ENCODE measurements at places on chromosomes 6 and 20.

DNA sequence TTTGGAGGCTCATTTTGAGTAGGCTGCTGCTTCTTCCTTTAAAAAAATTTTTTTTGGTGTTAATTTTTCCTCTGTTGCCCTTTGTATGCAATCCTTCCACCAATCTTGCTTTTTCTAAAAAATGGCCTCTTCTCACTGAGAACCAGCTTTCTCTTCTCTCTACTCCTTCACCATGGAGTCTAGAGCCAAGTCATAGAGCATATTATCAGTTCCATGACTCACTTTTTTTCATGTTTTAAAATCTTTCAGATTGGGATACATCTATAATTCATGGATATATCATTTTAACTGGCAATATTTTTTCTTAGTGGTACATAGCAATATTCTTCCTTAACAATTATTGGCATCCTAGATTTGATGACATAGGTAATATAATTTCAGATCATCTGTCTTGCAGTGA lies 62.7 kb downstream of the SLX4IP start:
- DNase-seq: no peak

DNA sequence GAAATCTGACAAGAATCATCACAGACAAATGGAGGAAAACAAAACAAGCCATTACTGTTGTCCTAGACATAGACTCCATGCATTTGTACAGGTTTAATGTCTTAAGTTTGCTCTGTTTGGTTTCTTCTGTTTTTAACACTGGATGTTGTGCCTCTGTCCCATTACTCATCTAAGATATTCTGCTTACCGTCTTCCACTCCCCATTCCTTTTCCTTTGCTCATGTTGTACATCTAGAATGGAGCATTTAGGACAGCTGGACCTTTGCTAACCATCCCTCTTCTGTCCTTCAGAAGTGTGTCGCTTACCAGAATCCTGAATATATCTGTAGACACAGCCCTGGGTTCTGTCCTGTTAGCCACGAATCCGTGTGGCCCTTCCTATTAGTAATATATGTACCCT lies 35.2 kb downstream of the RAB22A start:
- DNase-seq: no peak

DNA sequence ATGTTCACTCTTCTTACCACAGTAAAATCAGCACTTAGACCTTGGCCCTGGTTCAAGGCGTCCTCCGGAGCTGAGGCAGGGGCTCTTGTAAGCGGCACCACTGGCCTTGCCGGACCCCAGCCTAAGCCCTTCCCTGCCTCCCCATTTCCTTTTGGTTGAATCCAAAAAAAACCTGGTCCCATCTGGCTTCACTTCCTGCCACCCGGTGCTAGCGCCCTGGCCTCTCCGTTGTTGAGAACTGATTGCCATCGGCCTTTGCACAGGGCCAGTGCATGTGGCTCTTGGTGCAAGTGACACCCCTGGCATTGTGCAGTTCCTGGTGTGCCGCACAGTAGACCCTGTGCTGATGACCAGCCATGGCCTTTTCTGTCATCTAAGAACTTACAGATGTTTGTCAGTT lies 19.0 kb upstream of the RBM38 start:
- DNase-seq: no peak

DNA sequence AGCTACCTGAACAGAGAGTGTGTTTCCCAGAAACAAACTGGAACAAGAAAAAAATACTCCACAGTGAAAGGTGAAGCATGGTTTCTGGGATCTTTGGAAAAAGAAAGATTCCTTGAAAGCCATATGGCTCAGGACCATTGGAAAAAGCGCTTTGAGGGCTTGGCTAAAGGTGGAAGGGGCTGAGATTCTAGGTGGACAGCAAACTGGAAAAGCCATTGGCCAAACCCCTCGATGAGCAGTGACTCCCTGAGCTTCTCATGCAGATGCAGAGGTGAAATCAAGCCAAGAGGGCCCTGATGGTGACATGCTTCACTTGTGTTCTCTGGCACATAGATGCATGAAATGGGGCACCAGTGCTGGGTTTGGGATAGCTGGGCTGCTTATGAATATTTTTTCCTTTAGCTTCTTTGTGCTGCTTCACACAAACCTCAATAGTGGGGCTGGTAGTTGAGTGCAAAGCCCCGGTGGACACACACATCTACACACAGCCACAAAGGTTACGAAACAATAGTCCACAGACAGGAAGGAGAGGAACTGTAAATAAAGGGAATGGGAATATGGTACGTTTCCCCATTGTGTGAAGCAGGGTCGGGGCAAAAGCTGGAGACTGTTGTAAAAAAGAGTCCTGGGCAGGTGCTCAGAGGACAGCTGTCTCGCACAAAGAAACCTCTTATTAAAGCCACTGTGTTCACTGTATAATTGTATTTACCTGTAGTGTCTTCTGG lies 117.8 kb downstream of the FOXA2 start:
- DNase-seq: no peak

DNA sequence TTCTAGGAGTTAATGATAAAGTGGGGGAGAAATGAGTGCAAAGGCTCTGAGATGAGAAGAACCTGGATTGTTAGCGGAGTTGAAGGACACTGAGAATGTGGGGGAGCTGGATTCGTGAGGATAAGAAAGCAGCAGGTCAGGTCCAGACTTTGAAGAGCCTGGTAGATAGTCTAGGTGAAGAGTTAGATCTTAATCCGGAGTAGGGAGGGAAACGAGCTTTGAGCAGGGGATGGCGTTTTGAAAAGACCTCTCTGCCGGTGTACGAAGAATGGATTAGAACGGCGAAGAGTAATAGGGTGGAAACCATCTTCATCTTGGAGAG lies 487 bp upstream of the PHF20 start:
- no peak for DNase-seq

GRCh38 chr6:114816678-114817077 lies 473.9 kb upstream of the HS3ST5 start:
- no peak for DNase-seq

DNA sequence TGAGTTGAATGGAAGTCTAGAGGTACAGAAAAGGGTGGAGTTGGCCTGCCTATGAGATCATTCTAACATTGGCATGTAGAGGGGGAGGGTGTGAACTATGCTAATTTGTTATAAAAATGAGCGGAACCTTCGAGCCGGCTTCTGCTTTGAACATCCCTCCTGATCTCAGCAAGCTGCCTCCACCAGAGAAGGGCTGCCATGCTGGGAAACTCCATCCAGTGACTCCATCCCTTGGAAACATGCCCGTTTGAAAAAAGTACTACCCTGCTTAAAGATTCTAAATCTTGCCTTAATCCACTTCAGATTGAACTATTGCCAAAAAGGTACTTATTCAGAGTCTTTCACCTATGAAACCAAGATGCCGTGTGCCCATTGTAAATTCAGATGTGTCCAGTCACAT lies 43.6 kb upstream of the TMEM170B start:
- DNase-seq: no peak

GRCh38 chr6:143339223-143339622 lies 111.3 kb downstream of the ADAT2 start:
- DNase-seq: no peak

GRCh38 chr6:107667790-107668189 lies 156.3 kb downstream of the SCML4 start:
- no peak for DNase-seq

DNA sequence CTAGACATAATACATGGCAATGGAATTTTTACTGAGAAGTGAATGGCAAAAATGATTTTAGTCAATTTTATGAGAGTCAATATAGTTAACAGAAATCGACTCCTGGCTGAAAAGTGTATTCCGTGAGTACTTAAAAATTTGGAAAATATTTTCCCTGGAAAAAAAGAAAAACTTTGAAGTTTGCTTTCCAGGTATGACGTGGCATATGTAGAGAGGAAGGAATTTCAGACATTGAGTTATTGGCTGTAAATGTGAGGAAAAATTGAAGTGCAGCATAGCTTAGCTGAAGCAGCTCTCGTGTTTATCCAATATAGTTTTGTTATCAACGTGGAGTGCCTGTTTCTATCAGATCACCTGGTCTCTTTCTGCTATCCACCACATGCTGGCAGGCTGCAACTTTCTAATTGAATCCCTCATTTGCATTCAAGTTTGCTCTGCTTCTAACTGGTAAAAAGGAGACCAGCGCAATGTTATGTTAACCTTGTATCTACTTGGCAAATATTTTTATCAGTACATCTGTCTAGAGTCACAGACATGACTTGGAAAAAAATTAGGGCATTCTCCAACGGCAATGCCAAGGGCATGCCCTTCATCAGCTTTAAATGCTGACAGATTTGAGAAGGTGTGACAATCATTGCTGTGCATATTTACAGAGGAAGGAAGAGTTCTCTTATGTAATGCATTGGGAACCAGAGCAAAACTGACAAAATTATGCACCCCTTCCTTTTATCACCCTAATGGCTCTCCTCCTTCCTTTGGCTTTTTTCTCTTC lies 1102.8 kb upstream of the FLRT3 start:
- DNase-seq: no peak

- no peak for DNase-seq
These were observed 38.7 kb downstream of the YTHDF1 start for GRCh38 chr20:63177134-63177784.

- DNase-seq: no peak
These were observed at the start of gene FUT9 for GRCh38 chr6:96015518-96016333. Gene FUT9 (plus strand): TSS chr6:96015974. CDS start chr6:96203156, 187,182 bp downstream.

DNA sequence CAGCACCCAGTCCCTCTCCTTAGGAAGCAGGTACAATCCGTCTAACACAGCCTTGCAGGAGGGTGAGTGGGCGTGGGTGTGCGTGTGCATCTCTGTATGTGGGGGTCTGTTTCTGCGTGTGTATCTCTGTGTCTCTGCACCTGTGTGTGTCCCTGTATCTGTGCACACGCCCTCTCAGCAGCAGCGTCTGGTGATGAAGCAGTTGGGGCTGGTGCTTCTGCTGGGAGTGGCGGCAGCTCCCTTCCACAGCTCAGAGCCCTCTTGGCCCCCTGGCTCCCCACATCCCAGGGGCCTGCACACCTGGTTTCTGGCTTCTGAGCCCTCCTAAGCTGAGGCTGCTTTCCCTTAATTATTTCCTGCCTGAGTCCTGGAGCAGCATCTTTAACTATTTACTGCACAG lies 49.5 kb upstream of the CCDC167 start:
- DNase-seq: no peak

DNA sequence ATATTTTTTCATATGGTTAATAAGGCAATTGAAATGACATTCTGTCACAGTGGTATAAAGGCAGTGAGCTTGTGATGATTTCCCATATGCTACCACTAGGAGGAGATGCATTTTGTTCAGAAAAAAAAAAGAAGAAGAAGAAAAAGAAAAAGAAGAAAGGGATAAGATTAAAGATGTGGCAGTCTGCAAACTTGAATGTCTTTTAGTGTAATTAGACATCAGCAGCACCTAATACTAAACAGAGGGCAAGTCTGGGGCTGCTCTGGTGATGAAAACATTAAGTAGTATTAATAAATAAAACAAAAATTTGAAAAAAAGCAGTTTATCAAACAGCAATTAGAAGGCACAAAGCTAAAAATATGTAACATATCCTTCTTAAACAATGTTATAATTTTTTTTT lies 95.4 kb upstream of the DEFB112 start:
- no peak for DNase-seq

- no peak for DNase-seq
These were observed 1065.7 kb upstream of the MANEA start for GRCh38 chr6:94511502-94512088.

DNA sequence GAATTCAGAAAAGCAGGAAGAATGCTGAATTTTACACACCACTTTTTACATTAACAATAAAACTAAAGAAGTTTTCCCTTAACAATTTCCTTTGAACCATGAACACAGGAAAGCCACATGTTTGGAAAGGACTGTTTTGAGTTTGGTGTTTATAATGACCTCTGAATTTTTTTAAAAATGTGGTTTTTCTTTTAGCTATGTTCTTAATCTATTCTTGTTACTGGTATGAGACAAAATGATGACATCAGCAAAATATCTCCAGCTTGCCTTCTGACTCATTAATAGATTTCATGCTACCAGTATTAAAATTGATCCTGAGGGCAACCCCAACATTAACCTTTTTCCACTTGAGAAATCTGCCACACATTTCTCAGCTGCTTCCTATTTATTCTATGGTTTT lies 217.5 kb upstream of the THEMIS start:
- no peak for DNase-seq

- no peak for DNase-seq
These were observed 11.6 kb downstream of the PTPRT start for GRCh38 chr20:43178080-43178479.

- no peak for DNase-seq
These were observed 109.1 kb downstream of the TSHZ2 start for GRCh38 chr20:53080969-53081871.

DNA sequence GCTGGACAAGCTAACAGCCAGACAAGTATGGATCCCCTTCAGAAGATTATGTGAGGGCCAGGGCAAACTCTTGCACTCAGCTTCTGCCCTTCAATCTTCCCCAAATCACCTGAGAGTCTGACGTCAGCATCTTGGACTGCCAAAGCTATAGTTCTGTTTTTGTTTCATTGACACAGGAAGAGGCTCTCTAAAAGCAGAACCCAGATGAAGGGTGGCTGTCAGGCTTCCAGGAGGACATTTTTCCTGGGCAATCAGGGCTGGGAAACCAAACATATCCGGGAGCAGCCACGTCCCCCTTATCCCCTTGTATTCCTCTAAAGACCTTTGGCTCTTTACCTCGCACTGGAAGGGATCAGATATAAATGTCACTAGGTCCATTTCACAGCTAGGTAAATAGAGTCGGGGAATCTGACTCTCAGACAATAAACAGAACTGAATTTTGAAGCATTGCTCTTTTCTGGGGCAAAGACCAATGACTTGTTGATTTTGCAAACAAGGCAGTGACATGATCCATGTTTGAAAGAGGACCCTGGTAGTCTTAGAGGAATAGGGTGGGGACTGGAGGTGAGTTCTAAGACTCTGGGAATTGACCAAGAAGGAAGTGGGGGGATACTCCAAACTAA lies 13.3 kb downstream of the MAFB start:
- DNase-seq: no peak

- no peak for DNase-seq
These were observed 42.9 kb downstream of the ATXN1 start for GRCh38 chr6:16718356-16718755.

GRCh38 chr6:30357678-30358540 lies 13.0 kb downstream of the RPP21 start:
- DNase-seq: peak; percentile 25

- DNase-seq: no peak
These were observed 6.5 kb downstream of the BTN2A2 start for GRCh38 chr6:26389349-26389894.

- no peak for DNase-seq
These were observed 167.9 kb upstream of the MAN1A1 start for GRCh38 chr6:119517428-119517827.

- DNase-seq: no peak
These were observed 455.7 kb downstream of the CD83 start for GRCh38 chr6:14573267-14573666.

DNA sequence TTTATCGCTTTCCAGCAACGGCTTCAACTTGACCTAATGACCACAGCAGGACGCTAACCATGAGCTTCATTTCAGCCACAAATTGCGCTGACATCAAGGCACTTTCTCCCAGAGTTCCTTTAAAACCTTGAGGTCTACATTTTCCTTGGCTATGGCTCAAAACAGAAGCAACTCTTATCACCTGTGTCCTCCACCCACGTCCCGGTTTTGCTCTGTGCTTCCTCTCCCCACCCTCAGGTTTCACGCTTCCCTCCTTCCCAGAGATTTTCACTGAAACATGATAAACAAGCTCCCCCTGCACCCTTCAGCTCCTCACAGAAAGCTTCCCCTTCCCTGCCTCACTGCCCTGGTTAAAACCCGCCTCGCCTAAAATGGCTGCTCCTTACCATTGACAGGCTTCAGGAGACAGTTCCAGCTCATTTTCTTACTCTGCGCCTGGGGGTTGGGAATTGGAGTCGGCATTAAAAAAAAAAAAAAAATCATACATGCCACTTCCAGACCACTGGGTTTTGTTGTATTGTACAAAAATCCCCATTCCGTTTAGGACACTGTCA lies 229.5 kb downstream of the UBE3D start:
- DNase-seq: no peak

GRCh38 chr6:16684896-16685554 lies 76.2 kb downstream of the ATXN1 start:
- peak; percentile 25 for DNase-seq
